Stimulated activated CD8-positive, alpha-beta memory T cell treated with anti-CD3 and anti-CD28 coated beads, Interleukin-4, amount 100 ng/mL, for 24 hours (primary cell): ENCODE measurements at places on chromosomes 7 and 10.

DNA sequence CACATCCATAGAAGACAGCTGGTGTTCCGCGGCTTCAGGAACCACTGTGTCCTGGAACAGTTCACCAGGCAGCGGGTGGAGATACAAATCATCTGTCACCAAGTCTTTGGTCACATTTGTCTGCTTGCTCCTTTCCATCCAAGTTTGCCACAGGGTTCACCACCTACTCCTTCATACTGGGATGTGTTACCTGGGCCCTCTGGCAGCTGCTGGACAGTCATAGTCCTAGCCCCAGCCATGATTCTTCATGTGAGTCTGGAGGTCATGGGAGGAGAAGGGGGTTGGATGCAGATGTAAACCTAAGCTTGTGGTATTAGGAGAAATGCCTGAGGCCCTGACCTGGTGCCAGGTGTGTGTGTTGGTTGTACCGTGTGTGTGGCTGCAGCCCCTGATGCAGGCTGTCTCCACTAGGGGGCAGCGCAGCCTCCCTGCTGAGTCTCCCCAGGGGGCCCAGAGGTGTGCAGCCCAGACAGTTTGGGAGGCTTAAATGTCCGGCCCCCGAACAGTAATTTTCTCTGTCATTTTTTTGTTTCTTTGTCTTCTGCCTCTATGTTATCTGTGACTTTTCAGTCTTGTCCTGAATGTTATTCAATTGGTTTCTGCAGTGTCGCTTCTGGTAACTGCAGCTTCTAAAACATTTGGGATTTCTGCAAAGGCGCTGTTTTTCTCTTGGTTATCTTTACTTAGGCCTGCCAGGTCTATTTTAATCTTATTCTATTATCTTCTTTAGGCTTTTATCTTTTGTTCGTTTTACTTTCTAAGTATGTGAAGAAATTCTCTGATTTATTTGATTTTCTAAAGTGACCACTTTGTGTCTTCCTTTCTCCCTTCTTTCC is 14.8 kb downstream of the NPS start:
- no peak for DNase-seq

- peak; percentile 2 for DNase-seq
Observed at GRCh38 chr10:50310560-50311174, 59.4 kb upstream of the ASAH2 start.

DNA sequence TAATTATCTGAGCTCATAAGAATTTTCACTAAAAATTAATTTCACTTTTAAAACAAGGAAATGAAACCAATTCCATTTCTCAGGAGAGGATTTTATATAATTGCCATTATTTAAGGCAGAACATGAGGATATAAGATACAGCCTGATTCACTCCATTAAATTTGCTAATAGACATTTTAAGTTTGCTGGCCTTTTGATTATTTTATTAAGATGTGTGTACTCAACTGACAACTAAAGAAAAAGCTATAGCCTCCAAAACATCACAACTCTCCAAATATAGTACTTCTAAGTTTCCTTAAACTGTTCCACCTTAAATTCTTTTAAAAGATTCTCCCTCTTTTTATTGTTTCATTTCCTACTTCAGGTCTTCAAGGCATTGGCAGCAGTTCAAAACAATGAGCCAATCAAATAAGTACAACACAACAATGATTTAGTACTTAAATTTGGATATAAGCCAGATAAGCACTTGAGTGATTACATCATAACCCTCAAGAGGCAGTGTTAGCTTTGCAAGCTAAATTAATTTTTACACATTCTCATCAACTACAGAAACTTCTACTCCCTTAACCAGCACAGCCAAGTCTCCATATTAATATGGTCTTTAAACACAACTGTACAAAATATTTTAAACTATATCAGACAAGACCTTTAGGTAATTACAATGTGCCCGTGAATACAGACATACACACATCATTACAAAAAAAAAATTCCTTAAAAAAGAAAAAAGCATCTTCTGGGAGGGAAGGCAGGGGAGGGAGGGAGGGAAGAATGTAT is 121.8 kb downstream of the KMT2C start:
- DNase-seq = no peak

DNA sequence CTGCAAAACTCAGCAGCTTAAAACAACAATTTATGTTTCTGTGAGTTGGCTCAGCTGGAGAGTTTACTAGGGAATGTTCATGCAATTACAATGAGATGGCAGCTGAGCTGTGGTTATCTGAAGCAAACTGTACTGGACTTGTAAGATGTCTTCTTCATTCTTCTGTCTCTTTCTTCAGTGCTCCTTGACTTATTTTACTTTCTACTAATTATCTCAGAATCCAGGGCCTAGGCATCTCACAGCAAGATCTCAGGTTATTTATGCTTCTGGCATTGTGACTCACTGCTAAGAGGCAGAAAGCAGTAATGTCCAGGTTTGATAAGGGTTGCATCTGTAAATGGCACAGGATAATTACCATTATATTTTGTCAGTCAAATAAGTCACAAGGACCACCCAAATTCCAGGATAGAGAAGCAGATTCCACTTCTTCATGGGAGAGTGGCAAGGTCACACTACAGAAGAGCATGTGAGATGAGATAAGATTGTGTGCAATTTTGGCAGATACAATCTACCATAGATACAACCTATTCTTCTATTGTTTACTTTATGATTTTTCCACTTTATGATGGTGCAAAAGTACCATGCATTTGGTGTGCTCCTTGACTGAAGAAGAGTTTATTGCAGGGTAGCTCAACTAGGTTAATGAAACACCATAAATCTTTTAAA is 16.8 kb downstream of the VIM start:
- no peak for DNase-seq

DNA sequence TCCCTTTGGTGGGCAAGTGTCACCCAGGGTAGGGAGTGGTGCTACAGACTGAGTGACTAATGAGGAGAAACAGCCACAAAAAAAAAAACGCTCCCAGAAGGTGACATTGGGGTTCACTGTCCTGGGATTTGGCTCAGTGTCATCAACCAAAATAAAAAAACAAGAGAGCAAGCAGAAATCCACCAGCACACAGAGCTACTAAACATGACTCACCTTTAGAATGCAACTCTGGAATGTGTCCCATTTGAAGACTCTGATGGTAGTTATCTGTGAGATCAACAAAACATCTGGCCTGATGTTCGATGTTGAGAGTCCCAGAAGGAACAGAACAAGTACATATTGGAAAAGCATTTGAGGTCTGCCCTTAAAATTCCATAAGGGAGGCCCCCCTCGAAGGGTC is 200.3 kb upstream of the LYZL2 start:
- DNase-seq = no peak

GRCh38 chr10:102327641-102328040 is 67.9 kb upstream of the NFKB2 start:
- no peak for DNase-seq

- DNase-seq = no peak
Observed at GRCh38 chr7:12746211-12746610, 58.8 kb downstream of the ARL4A start.

- no peak for DNase-seq
Observed at GRCh38 chr10:24561453-24561852, 162.2 kb downstream of the ARHGAP21 start.

- DNase-seq = no peak
Observed at GRCh38 chr7:22117222-22117621, 171.5 kb upstream of the CDCA7L start.
